T-helper 17 cell (primary cell): ENCODE measurements at places on chromosomes 5 and 9.

DNA sequence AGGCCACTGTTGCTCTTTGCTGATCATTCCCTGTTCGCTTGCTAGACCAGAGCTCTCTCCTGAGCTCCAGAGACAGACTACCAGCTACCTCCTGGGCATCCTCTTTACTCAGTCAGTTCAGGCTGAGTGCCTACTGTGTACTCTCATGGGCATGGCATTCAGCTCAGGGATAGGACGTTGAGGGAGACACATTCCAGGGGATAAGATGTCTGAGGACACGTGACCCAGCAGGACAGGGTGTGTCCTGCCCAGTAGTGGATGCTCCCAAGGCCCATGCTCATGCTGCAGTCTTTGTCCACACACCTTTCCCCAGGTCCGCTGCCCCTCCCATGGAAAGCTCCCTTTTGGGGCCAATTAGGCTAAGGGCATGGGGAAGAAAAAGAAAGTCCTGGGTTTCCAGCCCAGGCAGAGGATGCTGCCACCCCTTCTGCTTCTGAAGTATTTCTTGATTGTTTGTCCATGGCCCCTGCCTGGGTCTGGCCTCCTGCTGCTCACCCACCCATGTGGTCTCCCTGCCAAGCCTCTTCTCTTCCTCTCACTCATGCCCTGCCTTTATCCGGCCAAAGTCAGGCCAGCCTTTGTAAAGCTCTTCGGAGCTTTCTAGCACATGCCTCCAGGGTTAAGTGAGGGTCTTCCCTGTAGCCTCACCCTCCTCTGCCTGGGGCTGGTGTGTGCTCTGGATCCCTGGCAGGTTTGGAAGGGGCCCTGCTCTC is 60.5 kb upstream of the PITX1 start:
- no peak for DNase-seq

- no peak for DNase-seq
Measured at GRCh38 chr9:21154018-21154608, 12.3 kb downstream of the IFNA21 start.

GRCh38 chr5:125197321-125197720 is 450.9 kb upstream of the ZNF608 start:
- DNase-seq: no peak

GRCh38 chr5:151315998-151316597 is 12.5 kb upstream of the SLC36A3 start:
- DNase-seq: no peak

DNA sequence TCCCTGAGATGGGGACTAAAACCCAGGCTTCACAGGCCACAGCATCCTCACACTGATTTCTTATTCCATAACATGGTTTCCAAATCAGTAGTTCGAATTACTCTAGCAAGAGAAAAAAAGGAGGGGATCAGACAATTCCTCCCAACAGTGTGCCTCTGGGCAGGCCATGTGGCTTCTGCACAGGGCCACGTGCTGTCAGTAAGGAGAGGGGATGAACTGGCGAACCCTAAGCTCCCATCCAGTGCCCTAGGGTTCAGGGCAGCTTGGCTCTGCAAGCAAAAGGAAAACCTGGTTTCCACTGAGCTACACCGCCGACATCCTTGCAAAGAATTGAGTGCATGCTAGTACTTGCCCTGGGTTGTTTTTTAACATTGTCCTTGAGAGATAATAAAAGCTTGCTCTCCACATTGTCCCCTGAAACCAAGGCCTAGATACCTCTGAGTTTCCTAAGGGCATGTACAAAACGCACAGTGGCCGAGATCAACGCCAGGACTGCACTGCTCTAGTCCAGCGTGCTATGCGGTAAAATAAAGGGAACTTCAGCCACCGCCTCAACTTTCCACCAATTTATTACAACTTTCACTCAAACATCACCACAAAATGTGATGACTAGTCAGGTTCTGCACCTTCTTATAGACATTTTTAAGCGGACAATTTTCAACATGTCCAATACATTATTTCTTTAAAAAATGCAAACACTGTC is 4.5 kb downstream of the CAMSAP1 start:
- DNase-seq: no peak

DNA sequence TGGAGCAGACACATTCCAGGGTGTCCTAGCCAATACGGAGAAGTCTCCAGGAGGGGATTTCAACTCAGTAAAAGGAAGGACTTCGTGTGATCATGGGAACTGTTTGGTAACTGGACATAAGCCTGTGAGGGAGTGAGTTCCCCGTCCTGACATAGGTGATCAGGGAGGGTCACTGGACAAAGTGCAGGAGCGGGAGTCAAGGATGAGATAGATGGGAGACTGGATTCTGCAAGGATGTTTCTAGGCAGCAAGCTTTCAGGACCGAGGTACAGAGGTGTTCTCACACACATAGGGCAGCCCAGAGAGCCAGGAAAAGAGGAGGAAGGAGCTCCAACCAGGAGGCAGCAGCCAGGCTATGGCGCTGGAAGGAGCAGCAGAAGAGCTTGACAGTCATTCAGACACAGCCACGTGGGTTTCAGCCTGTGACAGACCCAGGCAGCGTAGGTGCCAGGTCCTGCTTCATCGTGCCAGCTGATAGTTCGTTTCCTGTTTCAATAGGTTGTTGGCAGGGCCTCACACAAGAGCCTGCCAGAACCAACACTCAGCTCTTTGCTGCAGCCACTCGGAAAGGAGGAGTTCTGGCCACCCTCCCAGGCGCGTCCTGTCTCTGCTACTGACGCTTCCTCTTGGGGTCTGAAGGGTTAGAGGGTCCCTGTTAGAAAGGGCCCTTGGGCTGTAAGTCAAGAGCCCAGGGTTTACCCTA is 84.1 kb downstream of the AMBP start:
- DNase-seq: no peak

DNA sequence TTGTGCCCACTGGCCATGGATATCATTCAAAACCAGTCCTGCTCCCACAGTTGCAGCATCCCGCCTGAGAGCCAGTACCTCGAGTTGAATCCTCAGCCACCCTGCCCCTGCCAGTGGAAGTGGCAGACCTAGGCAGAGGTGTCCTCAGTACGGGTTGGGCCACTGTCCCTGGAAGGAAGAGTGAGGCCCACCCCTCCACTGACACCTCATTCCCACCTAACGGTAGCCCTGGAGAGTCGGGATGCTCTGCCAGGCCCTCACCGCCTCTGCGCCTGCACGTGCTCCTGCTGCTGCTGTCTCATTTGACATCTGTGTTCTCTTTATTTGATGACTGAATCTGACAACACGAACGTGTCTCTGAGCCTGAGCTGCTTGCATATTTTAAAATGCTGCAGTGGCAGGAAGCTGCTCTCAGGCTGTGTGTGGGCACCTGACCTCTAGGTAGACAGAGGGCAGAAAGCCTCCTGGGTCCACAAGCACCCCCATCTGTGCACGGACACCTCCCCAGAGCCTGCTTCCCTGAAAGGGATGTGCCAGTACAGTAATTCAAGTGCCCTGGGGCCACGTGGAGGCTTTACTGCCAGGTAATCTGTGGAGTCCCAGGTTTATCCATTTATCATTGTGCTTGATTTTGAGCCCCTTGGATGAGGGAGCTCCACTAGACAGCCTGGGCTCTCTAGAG is 194.7 kb downstream of the CACNA1B start:
- no peak for DNase-seq

DNA sequence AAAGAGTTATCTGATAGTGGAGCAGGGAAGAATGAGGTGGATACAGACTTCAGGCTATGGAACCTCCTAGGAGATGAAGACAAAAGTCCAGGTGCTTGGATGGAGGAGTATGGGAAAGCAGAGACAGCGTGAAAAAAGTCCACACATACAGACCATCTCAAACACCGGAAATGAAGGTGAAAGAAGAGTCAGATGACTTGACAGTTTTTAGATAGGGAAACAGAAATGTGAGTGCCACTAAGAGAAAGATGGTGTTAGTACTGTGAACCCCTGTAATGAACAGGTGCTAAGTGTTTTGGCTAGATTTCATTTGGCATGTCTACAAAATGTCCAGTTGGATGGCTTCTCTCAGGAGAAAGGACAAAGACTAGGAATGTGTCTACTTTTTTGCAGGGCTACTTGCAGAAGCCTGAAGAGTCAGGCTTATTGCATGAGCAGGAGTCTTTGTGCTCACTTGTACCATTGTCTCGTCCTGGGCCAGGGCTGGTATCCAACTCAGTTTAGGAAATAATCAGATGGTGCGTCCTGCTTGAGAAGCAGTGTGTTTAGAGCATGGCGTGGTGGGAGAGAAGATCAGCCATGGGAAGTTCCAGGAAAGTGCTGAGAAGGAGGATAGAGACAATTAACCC is 90.6 kb upstream of the STARD4 start:
- no peak for DNase-seq

DNA sequence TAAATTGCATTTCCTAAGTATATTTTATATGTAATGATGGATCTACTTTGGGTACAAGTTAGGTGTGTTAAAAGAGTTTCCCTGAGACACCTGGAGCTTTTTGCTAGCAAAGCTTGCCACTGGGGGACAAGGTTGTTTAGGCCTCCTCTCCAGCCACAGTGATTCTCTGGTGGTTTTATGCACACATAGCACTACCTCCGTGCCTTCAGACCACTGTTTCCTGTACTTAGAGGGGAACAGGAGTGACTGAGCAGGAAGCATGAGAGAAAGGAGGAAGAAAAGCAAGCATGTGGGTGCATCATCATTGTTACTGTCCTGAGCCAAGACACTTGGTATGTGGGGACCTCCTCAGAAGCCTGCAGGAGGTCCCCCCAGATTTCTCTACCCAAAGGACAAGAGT is 272.1 kb downstream of the RASEF start:
- no peak for DNase-seq

GRCh38 chr9:86783884-86784283 is 163.4 kb downstream of the GAS1 start:
- no peak for DNase-seq

DNA sequence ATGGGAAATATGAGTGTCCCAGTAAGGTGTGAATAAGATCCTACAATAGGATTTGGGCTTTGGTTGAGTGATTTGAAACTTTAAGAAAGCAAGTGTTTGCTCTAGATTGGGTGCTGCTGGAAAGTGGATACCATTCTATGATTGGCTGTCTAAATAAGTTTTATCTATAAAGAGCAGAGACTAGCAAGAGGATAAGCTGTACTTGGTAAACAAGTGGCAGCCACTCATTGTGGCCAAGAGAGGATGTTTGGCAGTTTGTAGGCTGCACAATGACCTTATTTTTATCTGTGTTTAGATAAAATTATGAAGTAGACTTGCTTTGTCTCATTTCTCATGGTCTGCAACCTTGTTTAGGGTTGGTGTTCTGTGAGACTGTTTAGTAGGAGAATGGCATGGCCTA is 341.6 kb upstream of the PIK3R1 start:
- DNase-seq: no peak

GRCh38 chr5:166845044-166845443 is 1446.4 kb upstream of the WWC1 start:
- no peak for DNase-seq

DNA sequence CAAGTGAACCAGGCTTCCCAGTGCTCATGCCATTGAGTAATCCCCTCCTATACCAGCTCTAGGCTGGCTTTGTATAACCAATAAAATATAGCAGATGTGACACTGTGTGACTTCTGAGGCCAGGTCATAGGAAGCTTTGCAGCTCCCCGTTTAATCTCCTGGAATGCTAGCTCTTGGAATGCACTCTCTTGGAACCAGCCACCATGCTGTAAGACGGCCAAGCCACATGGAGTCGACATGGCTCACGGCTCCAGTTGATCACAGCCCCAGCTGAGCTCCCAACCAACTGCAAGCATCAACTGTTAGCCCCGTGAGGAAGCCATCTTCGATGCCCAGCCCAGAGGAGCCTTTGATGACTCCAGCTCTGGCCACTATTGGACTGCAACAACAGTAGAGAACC is 74.5 kb downstream of the SH3TC2 start:
- DNase-seq: no peak

- no peak for DNase-seq
Measured at GRCh38 chr5:144335561-144335960, 164.9 kb downstream of the KCTD16 start.

DNA sequence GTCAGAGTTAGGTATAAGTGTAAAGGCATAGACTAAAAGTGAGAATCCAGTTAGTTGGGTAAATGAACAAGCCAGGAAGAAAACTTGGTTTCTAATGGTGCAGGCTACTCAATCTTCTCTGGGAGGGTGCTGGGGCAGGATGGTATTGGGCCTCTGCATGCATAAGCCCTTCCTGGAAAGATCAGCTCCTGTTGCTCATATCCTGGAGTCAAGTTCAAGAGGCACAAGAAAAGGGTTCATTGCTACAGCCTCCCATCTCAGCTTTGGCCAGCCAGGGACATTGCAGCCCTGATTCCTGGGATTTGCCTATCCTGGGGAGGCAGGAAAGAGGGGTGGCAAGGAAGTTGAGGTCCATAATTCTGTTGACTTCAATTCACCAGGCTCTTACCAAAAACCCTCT is 40.7 kb upstream of the ATP6V1G1 start:
- DNase-seq: no peak

- DNase-seq: no peak
Measured at GRCh38 chr5:157358871-157359270, 92.9 kb downstream of the CYFIP2 start.

GRCh38 chr5:23507278-23507685 is at the start of gene PRDM9:
TSS of gene PRDM9 (plus strand) at chr5:23507609. CDS start at chr5:23509034, 1,425 bp downstream.
- DNase-seq: no peak

GRCh38 chr5:139561655-139562451 is 714 bp downstream of the UBE2D2 start:
- peak; percentile 33 for DNase-seq

DNA sequence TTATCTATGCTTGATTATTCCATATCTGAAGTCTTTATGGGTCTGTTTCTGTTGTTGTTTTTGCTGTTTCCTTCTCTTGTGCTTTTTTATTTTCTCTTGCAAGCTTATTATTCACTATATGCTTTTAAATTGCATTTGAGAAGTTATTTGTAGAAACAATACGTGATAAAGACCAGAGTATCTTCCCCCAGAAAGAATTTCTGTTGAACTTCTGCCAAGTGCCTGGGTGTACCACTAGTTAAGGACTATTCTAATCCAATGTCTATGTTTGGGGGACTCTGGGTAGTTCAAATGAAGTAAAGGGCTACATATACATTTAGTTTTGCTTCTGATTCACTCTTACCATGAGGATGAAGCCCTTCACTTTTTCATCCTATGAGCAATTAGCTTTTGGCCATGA is 54.3 kb downstream of the SLF1 start:
- DNase-seq: no peak

- no peak for DNase-seq
Measured at GRCh38 chr5:141816598-141817399, 61.4 kb downstream of the PCDH1 start.

- no peak for DNase-seq
Measured at GRCh38 chr5:152118676-152119470, 194.2 kb upstream of the GLRA1 start.

- no peak for DNase-seq
Measured at GRCh38 chr5:59333416-59333815, 560.1 kb downstream of the PDE4D start.

GRCh38 chr9:127264462-127265219 is at the start of gene GARNL3:
TSS of gene GARNL3 (plus strand) at chr9:127264774. CDS start at chr9:127264878, 104 bp downstream.
- DNase-seq: no peak

DNA sequence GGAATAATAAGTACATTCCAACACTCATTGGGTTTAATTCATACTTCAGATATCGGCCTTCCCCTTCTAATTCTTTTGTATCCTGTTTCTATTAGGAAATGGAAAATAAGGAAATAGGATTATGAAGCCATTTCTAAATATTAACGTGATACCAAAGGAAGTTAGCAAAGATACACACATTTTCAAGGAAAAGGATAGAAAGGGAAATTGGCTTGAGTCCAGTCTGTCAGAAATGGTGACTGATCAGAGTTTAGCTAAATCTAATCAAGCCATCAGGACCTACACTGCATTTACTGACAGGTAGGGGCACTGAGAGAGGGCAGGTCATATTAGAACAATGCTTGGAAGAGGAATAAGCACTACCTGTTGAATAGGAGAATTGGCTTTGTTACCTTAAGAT is 3.1 kb downstream of the TRPM3 start:
- DNase-seq: no peak
